KG1 (cell line): ENCODE measurements at places on chromosomes 2 and 18.

DNA sequence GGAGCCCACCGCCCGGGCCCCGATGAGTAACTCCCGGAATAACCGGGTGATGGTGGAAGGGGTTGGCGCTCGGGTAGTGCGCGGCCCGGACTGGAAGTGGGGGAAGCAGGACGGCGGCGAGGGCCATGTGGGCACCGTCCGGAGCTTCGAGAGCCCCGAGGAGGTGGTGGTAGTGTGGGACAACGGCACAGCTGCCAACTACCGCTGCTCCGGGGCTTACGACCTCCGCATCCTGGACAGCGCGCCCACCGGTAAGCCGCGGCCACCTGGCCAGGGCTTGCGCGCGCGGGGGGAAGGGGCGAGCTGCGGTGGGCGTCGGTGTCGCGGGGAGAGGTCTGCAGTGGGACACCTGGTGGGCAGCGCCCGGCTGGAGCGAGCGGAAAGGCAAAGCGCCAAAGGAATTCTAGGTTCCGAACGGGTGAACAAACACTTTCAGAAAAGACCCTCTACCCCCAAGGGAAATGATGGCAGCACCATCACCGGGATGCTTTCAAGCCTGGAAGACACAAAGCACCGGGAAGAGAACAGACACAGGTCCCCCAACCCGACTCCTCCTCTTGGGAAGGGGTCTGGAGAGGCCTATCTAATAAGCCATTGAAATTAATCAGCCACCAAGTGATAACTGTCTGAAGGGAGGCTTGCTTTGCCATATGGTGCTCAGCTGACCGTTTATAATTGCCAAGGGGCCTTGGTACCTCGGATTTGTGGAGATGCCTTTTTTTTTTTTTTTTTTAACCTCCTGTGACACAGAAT, 1.1 kb downstream of the MIB1 start:
- DNase-seq, result no peak

- DNase-seq, result no peak
These were observed 133.1 kb downstream of the NCKAP5 start for GRCh38 chr2:133434959-133435668.

DNA sequence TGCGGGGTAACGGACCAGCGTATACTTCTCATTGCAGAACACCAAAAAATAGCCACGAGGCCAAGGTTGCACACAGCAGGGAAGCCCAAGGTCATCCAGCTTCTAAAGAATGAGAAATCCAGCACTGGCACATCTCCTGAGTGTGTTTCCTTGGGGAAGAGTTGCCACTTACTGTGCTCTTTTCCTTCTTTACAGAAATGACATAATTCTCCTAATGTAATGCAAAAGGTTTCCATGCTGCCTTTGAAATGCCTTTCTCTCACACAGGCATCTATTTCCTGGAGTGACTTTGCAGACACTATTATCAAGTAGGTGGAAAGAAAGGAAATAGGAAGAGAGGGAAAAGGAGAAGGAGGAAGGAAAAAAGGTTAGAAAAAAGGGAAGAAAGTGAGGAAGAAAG, 862.1 kb upstream of the CELF4 start:
- DNase-seq, result no peak

DNA sequence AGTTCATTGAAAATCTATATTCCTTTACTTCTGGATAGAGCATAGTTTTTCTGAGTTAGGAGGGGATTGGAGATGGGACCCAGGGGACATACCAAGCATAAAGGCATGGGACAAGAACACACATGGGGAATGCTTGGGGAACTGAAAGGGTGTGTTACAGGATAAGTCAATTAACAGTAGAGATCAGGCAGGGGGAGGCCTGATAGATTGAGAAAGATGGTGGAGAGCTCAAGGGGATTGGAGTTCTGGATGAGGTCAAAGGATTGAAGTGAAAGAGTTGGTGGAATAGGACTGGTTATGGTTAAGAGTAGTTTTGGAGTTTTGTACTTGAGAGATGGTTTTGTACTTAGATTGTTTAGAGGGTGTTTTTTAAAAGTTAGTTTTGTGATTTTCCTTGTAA, 16.1 kb downstream of the ACSL3 start:
- DNase-seq, result no peak

DNA sequence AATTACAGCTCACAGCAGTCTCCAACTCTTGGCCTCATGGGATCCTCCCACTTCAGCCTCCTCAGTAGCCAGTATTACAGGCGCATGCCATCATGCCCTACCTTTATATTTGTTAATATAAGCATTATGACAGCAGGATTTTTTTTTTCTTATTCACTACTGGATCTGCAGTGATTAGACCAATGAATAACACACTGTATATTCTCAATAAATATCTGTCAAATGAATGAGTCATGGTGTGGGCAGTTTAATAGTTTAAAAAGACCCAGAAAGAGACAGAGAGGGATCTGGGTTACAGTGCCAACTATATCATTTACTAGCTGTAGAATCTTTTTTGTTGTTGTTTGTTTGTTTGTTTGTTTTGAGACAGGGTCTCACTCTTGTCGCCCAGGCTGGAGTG, 62.4 kb upstream of the LTBP1 start:
- no peak for DNase-seq

- no peak for DNase-seq
These were observed 84.5 kb downstream of the FAM228A start for GRCh38 chr2:24259316-24259715.

- no peak for DNase-seq
These were observed 661.1 kb downstream of the BCL11A start for GRCh38 chr2:59892398-59892797.

- no peak for DNase-seq
These were observed 678.1 kb upstream of the SLC8A1 start for GRCh38 chr2:41129988-41130387.

DNA sequence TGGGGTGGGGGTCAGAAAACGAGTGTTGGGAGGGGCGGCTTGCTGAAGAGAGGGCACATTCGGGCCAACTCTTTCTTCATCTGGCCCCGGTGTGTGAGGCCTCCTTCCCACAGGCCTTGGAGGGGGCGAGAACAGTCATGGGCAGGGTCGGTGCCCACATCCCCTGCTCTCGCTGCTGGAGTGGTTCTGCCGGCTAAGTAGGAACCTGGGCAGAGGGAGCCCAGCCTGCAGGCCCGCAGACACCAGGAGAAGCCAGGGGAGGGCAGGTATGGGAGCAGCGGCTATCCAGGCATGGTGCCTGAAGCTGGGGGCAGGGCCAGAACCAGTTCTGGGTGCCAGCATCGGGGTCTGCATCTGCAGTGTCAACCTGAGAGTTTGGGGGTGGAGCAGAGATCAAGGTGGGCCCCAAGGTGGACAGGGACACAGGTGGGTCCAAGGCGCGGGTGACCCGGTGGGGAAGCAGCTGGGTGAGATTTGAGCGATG, 46.6 kb upstream of the HPCAL1 start:
- DNase-seq, result no peak

DNA sequence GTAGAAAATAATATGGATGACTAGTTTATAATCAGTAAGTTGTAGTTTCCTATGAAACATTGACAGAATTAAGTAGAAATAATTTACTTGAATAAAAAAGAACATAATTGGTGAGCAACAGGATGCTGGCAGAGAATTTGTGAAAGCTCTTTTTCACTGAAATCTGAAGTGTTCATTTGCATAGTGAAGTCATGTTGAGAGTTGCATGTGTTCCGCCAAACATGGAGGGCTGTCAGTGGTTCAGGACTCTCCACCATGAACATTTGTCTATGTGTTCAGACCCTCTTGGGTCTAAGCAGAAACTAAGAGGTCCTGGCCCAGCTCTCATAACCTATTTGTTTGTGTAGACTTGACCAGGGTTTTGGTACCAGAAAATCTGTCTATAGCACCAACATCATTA, 182.5 kb upstream of the LINC00305 start:
- DNase-seq, result no peak

DNA sequence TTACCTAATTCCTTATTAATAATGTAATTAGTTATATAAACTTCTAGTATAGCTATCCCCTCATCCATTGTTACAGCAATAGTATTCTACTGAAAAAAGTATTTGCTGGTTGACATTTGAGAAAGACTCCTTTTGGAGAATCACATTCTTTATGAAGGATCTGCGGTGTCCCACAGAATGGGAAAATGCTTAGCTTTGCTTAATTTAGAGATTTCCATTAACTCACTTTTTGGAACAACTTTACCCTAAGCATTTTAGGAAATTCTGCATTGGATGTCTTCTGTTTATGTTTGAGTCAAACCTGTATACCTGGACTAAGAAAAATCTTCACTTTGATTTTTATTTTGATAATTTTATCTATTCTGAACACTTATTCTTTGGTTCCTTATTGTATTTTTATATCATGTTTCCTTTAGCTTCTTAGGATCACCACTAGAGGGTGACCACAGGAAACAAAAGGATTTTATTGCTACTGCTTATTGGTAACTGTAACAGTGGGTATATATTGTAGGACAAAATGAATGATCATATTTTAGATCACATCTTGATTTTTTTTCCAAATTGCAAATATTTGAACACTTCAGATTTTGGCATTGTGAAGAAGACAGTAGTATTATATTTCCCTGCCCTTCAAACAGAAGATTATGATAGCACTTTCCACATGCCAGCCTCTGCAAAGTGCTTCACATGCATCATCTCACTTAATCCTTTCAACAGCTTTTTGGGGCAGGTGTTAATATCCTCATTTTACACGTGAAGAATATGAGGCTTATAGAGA, 79.6 kb downstream of the MIB1 start:
- DNase-seq, result no peak
